Hematopoietic multipotent progenitor cell treated with erythropoietin and hydrocortisone succinate and interleukin-3 and kit ligand, for 17 days (in vitro differentiated cells): ENCODE measurements at places on chromosomes 2 and 18.

- DNase-seq: peak; percentile 71
Observed at GRCh38 chr2:30231996-30232800, 864 bp downstream of the LBH start.

- no peak for DNase-seq
Observed at GRCh38 chr2:128602699-128603101, 284.0 kb upstream of the HS6ST1 start.

- no peak for DNase-seq
Observed at GRCh38 chr2:2826621-2827020, 495.5 kb upstream of the MYT1L start.

DNA sequence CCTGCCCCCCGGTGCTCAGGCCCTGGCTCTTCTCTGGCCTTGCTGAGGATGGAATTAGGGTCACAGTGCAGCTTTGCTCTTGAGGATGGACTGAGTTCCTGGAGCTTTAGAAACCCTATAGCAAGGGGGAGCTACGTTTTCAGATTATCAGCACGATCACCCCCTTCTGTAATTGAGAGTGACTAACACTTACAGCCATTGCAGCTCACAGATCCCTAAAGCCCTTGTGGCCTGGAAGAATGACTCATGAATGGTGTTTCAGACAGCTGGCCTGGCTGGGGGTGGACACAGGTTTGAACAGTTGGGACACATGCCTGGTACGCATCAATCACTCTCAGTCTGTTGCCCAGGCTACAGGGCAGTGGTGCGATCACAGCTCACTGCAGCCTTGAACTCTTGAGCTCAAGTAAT lies 79.7 kb upstream of the IGFBP5 start:
- DNase-seq: no peak

GRCh38 chr2:168639018-168639417 lies 163.4 kb upstream of the NOSTRIN start:
- no peak for DNase-seq

DNA sequence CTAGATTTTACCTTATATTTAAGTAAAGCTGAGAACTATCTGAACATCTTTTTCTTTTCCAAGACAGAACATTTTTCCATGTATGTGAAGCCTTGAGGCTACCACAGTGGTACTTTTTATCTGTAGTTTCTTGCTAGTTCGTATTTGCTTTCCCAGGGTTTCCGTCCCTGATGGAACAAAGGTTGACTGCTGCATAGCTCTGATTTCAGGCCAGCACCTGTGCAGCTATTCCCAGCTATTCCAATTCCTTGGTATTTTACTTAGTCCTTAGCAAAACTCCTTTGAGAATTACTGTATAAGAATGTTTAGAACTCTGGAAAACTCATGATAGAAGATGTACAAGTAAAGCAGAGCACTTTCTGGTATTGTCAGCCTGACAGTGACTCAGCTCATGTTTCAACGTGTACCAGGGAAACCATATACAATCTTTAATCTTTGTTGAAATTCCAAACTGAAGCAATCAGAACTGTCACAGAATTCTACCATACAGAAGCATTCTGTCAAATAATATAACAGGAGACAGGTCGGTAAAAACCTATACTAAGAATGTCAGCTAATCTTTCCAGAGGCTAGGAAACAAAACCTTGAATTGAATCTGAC lies 162.2 kb downstream of the PKP4 start:
- DNase-seq: no peak

DNA sequence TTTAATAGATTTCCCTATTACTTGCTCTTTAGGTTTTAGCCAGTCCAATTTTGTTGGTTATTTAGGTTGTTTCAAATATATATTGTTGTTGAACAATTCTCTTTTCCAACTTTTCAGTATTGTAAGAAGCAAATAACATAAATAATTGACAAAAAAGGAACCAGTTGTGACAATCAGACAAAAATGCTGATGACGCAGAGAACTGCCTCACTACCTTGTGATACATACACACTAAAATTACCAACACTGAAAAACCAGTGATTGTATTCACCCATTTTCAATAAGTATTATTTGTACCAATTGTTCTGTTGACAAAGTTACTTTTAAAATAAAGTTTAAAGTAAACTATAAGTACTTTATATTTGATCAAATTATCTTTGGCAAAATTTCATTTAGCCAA lies 43.1 kb upstream of the NABP1 start:
- no peak for DNase-seq

DNA sequence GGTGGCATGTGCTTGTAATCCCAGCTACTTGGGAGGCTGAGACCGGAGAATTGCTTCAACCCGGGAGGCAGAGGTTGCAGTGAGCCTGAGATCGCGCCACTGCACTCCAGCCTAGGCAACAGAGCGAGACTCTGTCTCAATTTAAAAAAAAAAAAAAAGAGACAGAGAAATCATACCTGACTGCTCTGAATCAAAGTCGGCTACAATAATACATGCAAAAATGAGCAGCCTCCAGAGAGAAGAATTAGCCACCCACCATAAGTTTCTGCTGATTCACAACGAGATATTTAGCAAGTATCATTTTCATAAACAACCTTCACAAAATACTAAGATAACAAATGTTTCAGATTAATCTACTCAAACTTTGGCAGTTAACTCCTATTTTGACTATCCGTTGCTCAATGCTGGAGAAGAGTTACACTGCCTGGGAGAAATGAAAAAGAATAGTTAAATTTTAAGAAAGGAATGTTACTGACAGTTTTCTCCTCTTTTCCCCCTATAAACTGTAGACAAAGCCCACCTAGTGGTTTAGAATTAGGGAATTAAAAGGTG lies 1.5 kb downstream of the OSBPL1A start:
- DNase-seq: no peak

DNA sequence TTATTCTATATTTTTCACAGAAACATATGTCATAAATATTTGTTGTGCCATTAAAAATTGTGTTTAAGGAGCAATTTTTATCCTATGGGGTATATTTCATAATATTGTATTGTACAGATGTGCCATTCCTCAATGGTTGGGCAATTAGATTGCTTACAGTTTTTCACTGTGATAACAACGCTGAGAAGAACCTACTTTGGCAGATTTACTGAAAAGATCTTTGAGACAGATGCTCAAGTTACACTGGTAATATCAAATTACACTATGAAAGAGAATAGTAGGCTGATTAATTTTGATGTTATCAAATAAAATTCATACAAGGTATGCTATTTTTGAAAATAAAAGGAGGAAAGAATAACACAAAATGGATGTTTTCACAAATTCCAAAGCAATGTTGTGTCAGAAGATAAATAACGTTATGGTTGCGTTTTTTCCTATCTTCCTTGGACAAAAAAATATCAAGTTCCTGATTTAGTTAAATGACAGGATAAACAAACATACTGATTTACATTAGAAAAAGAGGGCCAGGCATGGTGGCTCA lies 335.1 kb upstream of the ZNF521 start:
- DNase-seq: no peak

- peak; percentile 9 for DNase-seq
Observed at GRCh38 chr2:110677080-110677479, 783 bp downstream of the BUB1 start.

DNA sequence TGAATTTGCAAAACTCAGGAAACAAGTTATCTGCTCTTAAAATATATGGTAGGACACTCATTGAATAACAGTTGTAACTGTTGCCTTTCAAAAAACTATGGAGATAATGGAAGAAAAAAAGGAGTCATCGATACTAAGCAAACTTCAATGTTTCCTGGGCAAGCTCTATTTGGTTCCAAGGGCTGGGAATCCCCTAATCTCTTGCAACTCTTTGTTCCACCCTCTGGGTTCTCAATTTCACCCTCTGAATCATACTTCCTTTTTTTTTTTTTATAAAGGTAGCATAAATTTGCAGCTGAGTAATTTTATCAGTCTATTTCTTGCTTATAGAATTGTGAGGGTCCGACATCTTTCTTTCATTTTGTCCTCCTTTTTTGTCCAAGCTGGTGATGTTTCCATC lies 36.7 kb downstream of the SLC9A4 start:
- DNase-seq: no peak

- DNase-seq: no peak
Observed at GRCh38 chr2:128307595-128307994, 11.1 kb downstream of the HS6ST1 start.

- no peak for DNase-seq
Observed at GRCh38 chr2:37377187-37377532, 32.7 kb downstream of the QPCT start.

- DNase-seq: no peak
Observed at GRCh38 chr2:29950481-29950880, 29.1 kb upstream of the ALK start.

DNA sequence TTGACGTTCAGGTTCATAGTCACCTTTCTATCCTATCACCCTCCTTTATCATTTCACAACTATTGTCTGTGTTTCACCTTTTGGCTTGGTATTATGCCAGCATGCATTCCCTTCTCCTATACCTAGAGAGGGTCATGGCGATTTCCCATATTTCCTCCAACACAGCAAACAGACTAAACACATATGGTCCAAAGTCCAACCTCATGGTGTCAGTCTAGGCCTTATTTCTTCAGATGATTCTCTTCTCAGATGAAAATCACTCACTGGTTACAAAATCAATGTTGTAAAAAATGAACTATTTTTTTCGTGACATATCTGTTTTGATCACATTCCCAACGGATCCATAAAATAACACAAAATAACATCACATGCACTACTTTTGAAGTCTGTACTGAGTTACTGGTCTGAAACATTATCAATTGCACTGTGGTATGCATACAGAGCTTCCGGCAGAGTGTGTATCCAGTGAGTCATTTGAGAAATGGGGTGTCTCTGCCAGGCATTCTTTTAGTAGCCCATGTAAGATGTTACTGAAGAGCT lies 204.8 kb upstream of the GALNT5 start:
- DNase-seq: no peak

GRCh38 chr2:226766352-226767055 lies 33.1 kb downstream of the IRS1 start:
- no peak for DNase-seq

GRCh38 chr2:113973810-113974209 lies 83.9 kb downstream of the ACTR3 start:
- DNase-seq: no peak

DNA sequence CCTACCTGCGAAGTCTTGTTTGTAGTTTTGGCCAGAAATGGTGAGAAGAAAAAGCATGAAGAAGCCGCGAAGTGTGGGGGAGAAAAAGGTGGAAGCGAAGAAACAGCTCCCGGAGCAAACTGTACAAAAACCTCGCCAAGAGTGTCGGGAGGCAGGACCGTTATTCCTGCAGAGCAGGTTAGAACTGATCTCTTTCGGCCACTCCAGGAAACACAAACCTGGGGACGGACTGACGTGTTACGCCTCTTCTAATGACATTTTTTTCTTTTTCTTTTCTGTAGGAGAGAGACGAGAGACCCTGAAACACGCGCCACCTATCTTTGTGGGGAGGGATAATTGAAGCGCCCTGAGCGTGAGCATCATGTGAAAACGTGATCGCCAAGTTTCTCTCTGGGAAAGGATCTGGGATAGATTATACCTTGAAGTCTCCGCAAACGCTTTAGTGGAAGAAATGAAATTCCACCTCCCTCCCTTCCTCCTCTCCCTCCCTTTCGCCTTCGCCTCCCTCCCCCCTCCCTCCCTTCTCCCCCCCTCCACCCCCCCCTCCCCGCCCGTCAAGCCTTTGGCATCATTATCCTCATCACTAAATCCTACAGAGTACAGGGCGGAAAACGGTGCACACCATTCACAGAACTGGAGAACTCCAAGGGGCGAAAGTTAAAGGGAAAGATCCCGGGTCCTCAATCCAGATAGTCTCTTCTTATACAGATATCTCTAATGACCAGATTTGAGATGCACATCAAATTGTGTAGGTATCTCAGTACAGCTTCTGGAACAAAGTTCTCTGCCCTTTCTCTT lies at the start of gene ZEB2:
ZEB2 (minus strand) TSS at position 186 of the 798 bp plus-strand sequence. CDS start 2,769 bp downstream, outside the sequence.
- peak; percentile 88 for DNase-seq

GRCh38 chr2:37414470-37414949 lies 70.1 kb downstream of the QPCT start:
- DNase-seq: no peak

DNA sequence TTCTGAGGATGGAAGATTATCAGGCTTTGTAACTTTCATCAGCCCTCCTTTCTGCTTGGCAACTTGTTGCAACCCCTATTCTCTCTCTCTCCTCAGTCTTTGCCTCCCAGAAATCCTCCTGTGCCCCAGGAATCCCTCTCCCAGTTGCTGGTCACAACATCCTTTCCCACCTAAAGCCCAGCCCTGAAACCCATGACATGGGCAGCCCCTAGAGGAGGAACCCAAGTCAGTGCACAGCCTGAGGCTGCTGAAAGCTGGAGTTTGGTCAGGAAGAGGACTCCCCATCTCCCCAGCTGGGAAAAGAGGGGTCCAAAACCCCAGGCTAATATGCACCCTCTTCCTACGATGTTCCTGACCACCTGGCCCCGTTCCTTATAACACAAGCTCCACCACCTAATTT lies 29.5 kb downstream of the PKDCC start:
- DNase-seq: no peak

DNA sequence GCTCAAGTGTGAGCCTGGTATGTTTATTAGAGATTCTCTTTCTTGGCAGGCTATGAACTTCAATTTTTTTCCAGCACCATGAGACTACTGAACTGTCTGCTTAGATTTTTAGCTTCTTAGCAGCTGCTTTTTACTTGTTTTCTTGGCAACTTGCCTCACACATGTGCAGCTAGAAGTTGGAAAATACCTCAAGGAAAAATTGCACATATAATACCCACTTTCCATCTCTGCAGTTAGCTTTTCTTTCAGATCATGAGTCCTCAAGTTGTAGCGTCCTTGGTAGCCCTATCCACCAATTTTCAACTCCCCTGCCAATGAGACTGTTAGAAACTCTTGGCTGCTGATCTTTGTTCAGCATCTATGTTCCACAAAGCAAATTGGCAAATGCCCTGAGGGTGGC lies 302.1 kb downstream of the HRH4 start:
- DNase-seq: no peak

- DNase-seq: no peak
Observed at GRCh38 chr2:130966149-130966774, 127.0 kb downstream of the FAM168B start.

DNA sequence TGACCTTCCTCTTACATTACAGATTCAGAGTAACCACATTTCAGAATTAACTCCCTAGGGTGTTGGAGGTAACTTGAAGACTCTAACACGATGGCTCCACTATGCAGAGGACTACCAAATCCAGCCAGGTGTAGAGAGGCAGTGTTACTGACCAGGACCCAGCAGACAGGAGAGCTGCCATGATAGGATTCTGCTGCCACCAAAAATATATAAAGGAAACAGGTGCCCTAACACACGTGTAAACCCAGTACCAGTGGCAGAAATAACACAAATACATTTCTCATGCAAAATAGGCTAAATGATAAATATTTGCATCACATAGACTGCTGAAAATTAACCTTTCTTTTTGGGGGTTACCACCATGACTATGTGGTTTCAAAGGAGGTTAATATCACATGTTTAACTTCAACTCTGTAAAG lies 7.0 kb downstream of the ZBTB14 start:
- DNase-seq: no peak

- DNase-seq: no peak
Observed at GRCh38 chr2:207317378-207317984, 151.7 kb upstream of the KLF7 start.

- DNase-seq: no peak
Observed at GRCh38 chr2:232282508-232283055, 96.0 kb upstream of the ALPP start.

- DNase-seq: no peak
Observed at GRCh38 chr2:172901913-172902312, 166.3 kb downstream of the RAPGEF4 start.

GRCh38 chr2:60246583-60246982 lies 306.9 kb downstream of the BCL11A start:
- DNase-seq: no peak
